HT1080 (cell line): ENCODE measurements at places on chromosomes 3 and 15.

GRCh38 chr3:164470471-164470870 lies 607.8 kb downstream of the SI start:
- no peak for DNase-seq

DNA sequence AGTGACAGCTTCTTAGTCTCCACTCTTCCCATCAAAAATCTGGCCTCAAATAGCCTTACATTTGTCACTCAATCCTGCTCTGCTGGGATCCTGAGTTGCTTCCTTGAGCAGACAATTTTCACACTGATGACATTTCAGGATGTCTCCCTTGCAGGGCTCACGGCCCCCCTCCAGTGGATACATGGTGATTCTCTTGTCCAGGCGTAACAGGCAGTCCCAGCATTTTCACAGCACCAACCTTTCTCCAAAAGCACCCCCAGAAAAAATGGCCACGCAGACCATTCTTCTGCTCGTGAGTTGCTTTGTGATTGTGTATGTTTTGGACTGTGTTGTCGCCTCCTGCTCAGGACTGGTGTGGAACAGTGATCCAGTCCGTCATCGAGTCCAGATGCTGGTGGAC lies 47.4 kb upstream of the WNT7A start:
- DNase-seq, result peak; percentile 4

DNA sequence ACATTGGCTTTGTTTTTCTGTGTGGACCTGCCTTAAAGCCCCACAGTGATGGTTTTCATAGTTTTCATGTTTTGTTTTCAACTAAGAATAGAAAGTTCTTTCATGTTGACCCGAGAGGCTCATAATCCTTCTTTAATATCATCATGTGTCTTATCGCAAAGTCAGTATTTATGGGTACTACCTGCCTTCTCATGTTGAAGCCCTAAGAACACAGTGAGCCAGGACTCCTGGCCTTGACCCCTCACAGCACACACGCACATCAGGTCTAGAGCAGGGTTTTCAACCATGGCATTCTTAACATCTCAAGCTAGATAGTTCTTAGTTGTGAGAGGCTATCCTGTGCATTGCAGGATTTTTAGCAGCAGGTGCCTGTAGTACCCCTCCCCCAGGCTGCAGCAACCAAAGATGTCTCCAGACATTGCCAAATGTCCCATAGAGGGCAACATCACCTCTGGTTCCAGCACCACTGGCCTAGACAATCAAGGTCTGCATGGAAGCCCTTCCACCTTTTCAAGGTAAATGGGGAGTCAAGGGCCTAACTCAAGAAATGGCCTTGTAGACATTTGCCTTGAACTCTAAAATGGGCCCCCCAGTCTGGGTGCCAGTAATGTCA lies 118.3 kb downstream of the MTHFS start:
- DNase-seq, result no peak

DNA sequence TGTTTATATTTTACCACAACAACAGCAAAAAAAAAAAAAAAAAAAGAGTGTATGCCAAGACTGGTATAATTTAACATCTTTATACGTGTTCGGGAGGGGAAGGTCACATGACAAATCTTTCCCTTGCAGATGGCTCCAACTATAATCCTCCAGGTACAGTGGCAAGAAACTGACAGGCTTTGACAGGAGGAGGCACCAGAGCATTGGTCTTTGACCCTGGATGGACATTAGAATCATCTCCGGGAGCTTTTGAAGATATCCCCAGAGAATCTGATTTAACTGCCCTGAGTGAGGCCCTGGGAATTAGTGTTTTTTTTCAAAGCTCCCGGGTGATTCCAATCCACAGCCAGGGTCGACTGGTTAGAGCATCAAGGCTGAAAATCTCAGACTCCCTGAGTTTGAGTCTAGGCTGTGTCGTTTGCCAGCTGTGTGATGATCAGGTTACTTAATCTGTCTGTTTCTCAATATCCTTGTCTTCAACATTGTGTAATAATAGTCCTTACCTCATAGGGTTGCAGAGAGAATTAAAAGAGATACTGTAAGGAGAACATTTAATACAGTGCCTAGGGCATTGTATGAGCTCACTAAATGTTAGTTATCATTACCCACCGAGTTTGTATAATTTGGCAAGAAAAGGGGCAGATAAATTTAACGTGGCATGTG lies 8.9 kb upstream of the SEMA5B start:
- no peak for DNase-seq

DNA sequence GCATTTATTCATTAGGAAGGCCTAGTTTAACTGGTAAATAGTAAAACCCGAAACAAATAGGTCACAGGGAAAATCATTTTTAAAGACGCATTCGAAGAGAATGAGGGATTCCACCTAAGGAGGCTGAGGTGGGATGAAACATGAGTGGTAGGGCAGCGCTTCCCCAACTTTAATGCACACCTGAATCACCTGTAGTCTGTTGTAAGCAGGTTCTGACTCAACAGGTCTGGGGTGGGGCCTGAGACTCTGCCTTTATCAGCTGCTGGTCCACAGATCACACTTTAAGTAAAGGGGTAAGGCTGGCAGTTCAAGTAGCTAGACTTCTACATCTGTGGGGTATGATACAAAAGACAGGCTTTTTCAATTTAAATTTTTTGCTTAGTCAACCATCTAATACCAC lies 223.5 kb upstream of the UBE2E2 start:
- no peak for DNase-seq

- no peak for DNase-seq
Measured at GRCh38 chr3:187305881-187306280, 14.3 kb upstream of the MASP1 start.

DNA sequence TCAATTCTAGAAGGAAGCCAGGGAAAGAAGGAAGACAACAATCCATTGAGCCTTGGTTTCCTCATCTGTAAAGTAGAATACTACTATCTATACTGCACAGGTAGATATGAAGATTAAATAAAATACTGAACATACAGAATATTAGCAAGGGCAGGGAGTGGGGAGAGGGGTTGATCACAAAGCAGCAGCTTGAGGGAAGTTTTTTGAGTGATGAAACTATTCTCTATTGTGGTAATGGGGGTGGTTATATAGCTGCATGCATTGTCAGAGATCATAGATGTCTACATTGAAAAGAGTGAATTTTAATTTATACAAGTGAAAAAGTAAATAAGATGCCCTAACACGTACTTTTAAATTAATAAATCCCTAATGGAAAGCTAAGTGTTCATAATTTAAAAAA lies 242.6 kb upstream of the LRTM1 start:
- DNase-seq, result no peak

GRCh38 chr15:40471105-40471807 lies 472 bp downstream of the CHST14 start:
- DNase-seq, result peak; percentile 23

- DNase-seq, result no peak
Measured at GRCh38 chr15:69467636-69468035, 15.0 kb downstream of the RPLP1 start.

DNA sequence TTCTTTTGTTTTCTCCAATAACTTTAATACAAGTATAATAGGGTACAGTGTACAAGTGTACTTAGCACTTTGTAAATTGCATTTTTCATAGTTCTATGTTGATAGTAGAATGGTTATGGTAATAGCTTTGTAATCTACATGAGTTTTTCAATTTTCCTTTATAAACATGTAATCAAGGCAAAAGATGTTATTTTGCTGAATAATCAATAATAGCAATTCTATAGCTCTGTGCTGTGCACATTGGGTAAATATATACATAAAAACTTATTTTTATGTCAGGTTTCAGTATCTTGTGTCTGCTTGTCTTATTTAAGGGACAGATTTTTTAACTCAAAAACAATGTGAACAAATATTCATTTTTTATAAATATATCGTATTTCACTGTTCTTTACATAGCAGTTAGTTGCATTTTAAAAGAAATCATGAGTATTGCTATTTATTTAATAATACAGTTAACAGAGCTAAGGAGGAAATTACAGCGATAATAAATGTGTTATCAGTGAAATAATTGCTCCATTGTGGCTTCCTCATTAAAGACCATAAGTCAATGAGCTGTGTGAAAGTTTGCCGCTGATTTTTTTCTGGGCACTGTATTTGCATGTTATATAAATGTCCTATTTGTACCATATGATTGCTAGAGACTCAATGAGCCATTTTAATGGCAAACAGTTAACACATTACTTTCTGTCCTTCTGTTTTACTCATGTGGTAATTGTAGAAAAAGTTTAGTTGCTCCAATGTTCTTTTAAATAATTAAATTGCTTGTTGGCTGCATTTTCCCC lies 214.6 kb upstream of the STAC start:
- no peak for DNase-seq

DNA sequence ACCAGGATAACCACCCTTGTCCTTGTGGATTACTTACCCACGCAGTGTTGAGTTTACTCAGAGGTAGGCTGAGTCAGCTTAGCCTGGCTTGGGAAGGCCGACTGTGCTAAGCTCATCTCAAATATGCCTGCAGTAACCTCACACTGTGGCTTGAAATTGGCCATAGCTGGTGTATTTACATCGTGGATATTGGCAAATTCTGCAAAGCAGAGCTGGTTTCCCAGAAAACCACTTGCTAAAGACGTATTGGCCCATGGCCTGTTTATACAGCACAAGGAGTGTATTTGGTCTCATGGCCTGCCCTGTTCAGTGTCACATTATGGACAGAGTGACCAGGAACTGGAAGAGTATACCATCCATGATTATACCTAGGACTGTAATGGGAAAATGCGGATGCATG lies 170.5 kb upstream of the UBE3A start:
- DNase-seq, result no peak

DNA sequence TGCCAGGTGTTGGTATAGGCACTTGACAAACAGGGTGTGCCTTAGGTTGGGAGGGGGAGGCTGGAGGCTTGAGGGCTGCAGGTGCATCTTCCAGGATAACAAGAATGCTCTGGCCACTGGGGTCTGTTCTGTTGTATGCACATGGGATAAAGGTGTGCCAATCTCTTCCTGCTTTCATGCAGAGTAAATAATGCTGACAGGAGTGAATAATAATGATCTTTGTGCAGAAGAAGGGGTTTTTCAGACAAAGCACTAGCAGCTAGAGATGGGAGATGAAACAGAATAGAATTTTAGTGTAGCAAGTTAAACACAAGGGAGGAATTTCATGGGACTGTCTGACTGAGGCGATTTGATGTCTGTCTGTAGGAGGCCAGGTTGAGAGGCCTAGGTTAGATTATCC lies 1.9 kb upstream of the ROPN1 start:
- no peak for DNase-seq

GRCh38 chr15:45670091-45670490 lies 35.3 kb downstream of the SQOR start:
- DNase-seq, result no peak

- DNase-seq, result no peak
Measured at GRCh38 chr3:52805270-52806039, 10.9 kb downstream of the ITIH3 start.

DNA sequence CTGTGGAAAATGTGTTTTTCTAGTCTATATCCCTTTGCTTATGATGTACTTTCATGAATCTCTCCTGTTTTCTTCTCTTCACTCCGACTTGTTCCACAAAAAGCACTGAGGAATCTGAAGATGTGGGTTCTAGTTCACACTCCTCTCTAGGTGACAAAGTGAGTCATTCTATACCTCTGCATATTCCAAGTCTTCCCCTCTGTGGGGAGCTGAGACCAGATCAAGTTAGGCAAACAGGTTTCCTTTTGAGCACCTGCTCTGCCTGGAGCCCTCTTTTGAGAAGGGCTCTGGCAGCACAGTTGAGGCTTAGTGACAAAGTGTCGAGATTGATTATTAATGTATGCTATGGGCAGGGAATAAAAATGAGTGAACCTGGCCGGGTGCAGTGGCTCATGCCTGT lies 82.4 kb upstream of the VGLL4 start:
- no peak for DNase-seq
